ENCODE measurements at places on chromosomes 11 and 22.

- no peak for DNase-seq
Observed at GRCh38 chr22:37284805-37285355, 2.6 kb downstream of the CYTH4 start.

DNA sequence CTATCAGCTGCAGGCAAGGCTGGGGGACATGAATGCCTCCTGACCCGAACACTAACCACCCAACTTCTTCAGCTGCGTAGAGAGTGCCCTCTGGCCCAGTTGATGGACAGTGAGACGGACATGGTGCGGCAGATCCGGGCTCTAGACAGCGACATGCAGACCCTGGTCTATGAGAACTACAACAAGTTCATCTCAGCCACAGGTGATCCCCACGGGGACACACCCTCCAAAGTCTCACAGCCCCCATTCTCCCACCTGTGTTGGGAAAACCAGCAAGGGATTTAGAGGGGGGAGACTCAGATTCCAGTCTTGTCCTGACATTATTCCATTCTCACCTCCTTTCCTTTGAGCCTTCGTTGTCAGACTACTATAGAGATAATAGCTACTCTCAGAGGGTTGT, 912 bp downstream of the VPS51 start:
- DNase-seq = no peak

DNA sequence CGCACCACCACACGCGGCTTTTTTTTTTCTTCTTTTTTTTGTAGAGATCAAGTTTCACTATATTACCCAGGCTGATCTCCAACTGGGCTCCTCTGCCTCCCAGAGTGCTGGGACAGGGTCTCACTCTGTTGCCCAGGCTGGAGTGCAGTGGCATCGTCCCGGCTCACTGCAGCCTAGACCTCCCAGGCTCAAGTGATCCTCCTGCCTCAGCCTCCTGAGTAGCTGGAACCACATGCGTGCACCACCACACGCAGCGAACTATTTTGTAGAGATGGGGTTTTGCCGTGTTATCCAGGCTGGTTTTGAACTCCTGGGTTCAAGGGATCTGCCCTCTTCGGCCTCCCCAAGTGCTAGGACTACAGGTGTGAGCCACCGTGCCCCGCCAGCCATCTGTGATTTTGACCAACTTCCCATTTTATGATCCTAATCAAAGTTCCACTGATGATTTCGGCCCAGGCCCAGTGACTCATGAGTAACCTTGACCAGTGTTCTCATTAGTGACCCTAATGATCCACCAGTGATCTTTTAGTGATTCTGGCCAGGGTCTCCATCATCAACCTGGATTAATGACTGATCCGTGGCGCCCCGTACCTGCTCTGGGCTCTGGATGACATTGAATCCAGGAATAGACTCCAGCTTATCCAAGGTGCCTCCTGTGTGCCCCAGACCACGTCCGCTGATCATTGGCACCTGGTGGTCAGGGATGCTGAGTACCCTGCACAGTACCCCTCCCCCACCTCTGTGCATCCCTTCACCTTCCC, 1.7 kb downstream of the TYMP start:
- DNase-seq = no peak

DNA sequence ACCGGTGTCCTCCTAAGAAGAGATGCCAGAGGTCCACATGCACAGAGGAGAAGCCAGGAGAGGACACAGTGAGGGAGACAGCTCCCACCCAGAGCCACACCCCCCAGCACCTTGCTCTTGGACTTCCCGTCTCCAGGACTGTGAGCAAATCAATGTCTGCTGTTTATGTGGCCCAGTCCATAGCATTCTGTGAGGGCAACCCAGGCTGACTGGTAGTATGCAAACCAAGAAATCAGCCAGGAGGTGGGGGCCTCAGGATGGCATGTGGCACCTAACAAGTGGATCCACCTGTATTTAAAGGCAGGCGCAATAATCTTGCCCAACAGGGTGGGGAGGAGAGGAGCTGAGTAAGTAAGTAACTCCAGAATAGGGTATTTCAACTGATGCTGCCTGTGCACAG, 136.4 kb downstream of the BRD1 start:
- DNase-seq = no peak

- DNase-seq = no peak
Observed at GRCh38 chr11:71332046-71332445, 79.7 kb upstream of the SHANK2 start.

- no peak for DNase-seq
Observed at GRCh38 chr11:134655189-134655989, 243.3 kb upstream of the B3GAT1 start.

DNA sequence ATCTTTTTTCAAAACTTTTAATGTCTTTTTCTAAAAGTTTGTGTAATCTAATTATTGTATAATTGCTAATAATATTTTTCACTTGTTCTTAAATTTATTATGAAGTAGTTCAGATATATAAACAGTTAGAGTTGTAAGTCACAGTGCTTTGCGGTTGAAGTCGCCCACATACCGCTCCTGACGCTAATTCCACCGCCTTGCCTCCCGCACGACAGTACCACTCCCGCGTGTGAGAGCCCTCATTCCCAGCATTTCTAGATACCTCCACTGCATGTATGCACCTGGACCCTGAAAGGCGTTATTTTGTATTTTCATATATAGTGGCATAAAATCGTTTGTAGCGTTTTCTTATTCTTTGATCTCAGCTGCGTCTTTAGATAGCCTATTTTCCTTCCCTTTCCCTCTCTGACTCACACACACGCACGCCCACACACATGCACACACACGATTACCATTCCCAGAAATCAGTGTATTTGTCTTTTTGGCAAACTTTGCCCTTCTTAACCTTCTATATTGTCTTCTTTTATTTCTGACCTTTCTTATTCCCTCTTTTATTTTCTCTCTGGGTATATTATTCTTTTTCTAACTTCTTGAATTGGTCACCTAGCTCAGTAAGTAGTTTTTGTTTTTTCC, 56.4 kb upstream of the PITPNB start:
- no peak for DNase-seq

DNA sequence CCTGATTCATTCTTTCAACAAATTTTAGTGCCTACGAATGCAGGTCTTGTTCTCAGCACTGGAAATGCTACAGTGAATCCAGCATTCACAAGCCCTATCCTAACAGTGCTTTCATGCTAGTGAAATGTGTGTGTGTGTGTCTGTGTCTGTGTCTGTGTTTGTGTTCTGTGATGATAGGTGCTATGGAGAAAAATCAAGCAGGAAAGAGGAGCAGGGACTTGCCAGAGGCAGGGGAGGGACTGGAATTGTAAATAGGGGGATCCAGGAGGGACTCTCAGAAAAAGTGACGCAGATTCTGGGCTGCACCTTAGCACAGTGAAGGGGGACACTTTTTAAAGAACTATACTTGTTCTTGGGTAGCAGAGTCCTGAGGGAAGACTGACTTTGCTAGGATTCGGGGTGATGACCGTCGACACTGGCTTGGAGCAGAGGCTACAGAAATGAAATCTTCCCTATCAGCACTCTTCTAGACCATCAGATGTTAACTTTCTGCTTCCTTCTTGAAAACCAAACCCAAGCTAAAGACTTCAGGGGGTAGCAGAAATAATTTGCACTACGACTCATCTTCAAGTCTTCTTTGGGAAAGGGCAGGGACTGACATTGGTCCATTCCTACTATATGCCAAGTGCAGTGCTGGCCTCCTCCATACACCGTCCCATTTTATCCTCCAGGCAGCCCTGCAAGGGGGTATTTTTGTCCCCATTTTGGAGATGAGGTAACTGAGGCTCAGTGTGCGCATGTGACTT, 39.3 kb upstream of the PTPRJ start:
- DNase-seq = no peak

GRCh38 chr22:32722441-32722840, 79.1 kb upstream of the TIMP3 start:
- no peak for DNase-seq

- no peak for DNase-seq
Observed at GRCh38 chr11:16817351-16817750, 78.9 kb downstream of the C11orf58 start.

- no peak for DNase-seq
Observed at GRCh38 chr11:109784536-109784935, 308.7 kb upstream of the ZC3H12C start.

DNA sequence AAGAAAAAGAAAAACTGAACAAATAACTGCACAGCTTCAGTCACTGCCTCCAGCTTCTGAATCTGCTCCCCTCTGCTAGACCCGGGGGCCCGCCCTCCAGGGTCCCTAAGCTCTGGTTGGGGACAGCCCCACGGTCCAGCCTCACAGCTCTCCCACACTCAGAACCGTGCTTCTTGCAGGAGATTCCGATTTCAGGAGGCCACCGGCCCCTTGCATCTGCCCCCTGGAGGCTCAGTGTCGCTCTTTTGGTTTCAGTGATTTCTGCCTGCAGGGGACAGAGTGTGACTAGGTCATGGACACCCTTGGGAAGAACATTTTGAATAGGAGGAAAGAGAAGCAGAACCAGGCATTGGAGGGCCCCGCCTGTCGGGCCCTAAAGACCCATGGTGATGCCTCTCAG, 23.1 kb upstream of the RPS3 start:
- DNase-seq = no peak

DNA sequence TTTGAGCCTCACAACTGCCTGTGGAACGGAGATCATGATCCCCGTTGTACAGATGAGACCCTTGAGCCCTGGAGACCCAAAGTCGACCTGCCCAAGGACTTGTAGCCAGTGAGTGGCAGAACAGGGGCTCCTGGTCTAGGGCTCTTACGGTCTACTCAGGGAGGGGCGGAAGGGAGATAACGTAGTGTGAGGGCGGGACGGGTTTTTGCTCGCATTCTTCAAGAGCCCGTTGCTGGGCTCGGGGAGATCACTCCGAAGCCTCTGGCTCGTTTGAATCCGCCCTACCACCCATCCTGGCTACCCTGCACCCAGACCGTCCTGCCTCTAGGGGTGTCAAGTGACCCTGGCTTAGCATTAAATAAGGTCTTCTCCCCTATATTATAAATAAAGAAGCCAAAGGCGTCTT, 639 bp downstream of the CRY2 start:
- DNase-seq = no peak

DNA sequence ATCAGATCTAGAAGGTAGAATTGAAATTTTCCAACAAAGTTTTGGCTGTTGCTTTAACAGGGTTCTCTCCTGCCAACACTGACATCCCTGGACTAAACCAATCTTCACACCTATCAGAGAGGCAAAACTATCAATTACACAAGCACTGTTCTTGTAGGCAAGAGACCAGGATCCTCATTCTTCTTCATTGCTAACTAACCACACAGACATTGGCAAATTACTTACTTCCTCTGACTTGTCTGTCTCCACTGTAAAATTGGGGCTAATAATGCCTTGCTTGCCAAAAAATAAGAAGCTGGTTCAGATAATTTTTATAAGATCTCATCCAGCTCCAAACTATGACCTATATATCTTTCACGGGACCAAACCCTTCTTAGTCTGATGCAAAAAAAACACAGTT, 93.8 kb upstream of the DDI1 start:
- DNase-seq = no peak

DNA sequence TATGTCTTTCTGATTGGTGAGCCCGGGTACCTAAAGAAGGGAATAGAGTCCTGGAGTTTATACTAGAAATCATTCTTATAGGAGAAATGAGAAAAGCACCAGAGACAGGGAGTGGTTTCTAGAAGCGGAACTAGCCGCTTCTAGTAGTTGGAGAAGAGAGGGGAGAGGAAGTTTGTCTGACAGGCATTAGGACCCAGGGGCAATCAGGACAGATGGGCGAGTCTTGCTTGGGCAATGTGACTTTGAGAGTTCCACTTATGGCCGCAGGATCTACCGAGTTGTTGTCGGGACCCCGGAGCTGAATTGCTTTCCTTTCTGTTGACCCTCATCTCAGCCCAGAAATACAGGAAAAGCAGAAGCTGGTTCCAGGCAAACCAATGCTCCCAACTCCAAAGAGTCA, 596.8 kb upstream of the CNTN5 start:
- DNase-seq = no peak

DNA sequence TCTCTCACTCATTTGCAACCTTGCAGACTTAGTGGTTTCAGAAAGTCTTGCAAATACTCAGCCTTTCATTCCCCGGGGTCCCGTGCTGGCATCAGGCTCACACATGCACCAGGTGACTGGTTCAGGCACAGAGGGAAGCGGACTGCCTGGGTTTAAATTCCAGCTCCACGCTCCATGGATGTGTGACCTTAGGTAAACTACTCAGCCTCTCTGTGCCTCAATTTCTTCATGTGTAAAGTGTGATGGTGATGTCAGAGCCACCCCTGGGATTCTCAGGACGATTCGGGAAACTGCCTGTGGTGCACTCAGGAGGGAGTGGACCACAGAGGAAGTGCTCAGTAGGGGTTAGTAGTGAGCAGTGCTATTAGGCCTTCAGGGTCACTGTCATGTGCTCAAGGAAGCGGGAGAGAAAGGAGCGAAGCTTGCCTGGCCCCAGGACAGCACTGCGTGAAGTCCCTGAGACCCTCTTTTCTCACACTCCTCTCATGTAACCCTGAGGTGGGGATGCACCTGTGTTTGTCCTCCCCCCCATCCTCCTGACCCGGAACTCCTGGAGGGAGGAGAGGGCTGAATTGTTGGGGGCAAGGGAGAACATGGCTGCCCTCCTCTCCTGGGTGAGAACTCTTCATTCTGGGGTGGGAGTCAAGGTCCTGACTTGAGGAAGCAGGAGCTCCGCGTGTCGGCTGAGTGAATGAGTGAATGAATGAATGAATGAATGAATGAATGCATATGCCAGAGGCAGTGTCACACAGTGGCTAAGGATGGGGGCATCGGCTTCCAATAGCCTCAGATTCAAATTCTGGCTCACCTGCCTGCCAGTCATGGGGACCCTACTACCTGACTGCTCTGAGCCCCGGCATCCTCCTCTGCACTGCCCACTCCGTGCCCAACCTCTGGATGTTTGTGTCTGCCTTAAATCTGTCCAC, 14.4 kb upstream of the UPK3A start:
- no peak for DNase-seq

GRCh38 chr11:131980888-131981668, 610.7 kb downstream of the NTM start:
- DNase-seq = no peak

GRCh38 chr11:68535098-68535497, 74.5 kb downstream of the PPP6R3 start:
- DNase-seq = no peak

DNA sequence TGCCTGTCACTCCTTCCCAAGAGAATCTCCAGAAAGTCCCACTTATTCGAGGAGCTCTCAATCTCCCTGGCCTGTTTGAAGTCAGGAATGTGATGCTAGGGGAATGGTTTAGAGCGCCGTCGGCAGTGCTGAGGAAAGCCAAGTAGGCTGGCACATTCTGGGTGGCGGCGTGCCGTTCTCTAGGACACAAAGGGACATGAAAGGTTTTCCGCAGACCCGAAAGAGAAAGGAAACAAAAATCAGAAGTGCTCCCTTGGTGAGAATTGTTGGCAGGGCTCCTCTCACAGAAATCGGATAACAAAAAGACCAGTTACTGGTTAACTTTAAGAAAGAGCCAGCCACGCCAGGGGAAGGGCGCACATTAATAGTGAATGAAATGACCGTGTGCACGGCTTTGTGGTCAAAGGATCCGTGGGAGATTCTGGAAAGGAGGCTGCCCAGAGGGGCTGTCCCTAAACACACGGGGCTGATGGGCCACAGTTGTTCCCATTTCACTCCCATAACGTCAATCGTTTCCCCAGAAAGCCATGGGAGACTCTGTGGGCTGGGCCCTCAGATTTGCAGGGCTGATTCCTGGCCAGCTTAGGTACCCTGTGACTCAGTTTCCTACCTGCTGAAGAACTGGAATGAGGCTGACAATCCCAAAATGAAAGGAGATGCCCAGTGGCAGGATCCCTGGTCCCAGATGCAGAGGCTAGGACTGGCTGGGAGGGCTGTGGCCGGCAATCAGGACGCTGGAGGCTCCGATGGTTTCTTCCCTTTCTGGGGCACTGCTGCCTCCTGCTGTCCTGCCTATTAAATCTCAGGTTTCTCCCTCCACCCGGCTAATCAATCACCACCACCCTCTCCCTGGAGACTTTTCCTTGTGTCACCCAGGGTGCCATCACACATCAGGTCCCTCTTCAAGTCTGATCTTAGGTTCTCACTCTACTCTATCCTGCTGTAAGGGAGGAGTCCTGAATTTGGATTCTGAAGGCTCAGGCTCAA, 82.3 kb downstream of the RCN1 start:
- DNase-seq = peak; percentile 25
